ENCODE measurements at places on chromosomes 7 and 10.

DNA sequence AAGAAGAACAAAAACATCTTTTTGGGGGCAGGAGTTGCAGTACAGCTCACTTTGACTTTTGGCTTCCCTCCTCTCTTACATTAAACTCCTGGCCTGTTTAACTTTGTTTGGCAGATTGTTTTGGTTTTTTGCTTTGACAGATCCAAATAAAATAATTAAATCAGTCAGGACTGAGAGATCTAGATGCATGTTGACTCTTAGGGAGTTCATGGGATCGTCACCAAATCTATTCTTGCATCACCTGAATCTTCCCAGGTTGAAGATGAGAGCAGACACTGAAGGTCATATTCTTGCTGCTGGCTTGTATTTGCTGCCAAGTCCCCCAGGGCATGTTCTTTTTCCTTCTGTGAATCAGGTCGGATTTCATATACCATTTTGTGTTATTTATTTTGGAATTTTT is 759.4 kb downstream of the CNTNAP2 start:
- no peak for DNase-seq

DNA sequence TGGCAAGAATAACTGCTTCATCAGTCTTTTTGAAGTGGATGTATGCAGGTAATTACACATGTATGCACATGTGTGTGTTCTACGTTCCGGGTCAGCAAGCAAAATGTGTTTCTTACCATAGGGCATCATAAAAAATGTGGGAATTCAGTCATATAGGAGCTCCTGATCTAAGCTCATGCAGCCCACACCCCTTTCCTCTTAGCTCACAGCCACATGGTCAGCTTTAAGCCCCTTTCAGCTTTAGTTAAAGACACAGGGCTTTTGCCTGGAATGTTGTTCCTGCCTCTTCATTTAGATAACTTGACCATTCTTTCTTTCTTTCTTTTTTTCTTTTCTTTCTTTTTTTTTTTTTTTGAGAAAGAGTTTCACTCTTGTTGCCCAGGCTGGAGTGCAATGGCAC is 258.1 kb downstream of the RPS24 start:
- DNase-seq: no peak

- no peak for DNase-seq
These were observed 301.0 kb downstream of the LHFPL3 start for GRCh38 chr7:104629408-104629807.

GRCh38 chr7:1676550-1677078 is 6.5 kb downstream of the ELFN1 start:
- DNase-seq: no peak

- no peak for DNase-seq
These were observed 30.5 kb downstream of the FZD1 start for GRCh38 chr7:91294639-91295220.

- no peak for DNase-seq
These were observed 306.5 kb upstream of the NFE2L3 start for GRCh38 chr7:25845464-25845863.

DNA sequence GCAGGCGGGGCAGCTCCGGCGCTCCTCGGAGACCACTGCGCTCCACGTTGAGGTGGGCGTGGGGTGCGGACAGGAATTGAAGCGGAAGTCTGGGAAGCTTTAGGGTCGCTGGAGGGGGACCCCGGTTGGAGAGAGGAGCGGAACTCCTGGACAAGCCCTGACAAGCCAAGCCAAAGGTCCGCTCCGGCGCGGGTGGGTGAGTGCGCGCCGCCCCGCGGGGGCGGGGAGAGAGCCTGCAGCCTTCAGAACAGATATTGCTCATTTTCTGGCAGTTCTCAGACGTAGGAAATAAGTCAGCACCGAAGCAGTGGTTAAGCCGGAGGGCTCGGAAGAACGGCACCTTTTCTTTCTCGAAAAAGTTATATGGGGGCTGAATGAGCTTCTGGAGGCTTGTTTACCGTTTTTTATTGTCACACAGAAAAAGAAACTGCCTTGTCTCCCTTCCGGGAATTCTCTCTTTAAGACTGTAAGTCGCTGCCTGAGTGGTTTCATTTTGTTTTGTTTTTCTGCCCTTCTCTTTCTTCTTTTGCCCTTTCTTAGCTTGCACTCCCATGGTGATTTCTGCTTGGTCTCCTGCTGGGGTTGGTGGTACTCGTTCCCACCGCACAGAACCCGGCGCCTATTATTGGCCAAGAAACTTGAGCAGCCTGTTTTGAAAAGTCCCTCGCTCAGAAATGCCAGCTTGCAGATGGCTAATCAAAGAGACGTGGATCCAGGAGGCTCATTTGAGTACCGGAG is 732 bp downstream of the FAS start:
- DNase-seq: peak; percentile 68

DNA sequence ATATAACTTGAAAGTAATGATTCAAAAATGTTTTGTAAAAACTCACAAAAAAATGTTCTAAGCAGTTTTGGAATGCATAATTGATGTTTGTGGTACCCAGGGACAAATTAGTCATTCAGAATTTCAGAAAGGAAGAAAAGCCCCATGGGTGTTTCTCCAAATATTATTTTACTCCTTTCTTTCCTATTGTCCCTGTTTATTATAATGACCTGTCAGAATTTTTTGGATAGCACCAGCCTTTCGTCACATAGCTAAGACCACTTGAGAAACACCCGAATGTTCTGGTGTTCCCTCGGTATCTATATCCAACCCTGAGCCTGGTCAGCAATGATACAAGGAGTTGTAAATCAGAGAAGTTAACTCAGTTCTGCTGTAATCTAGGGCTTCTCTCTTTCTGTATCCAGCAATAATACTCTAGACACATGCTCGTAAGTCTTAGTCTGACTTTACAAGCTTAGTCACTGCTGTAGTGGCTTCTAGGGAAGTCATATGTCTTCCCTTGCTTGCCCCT is 64.8 kb upstream of the MEOX2 start:
- DNase-seq: no peak

- DNase-seq: no peak
These were observed 152.7 kb downstream of the CUX1 start for GRCh38 chr7:101969997-101970585.

DNA sequence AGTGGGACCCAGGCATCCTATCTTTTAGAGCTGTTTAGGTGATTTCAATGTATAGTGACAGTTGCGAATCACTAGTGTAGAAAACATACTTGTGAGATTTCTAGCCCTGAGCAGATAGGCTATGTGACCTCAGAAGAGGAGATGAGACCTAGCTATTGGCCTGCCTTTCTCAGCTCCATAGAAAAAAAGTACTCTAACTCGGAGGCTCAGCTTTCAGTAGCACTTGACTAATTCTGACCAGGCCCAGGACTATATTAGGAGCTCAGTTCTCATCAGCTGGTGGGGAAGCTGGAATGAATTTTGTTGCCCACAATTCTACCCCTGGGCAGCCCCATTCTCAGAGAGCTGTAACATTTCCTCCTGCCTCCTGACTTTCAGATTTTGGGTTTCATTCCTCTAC is 179.9 kb upstream of the NAMPT start:
- DNase-seq: no peak

DNA sequence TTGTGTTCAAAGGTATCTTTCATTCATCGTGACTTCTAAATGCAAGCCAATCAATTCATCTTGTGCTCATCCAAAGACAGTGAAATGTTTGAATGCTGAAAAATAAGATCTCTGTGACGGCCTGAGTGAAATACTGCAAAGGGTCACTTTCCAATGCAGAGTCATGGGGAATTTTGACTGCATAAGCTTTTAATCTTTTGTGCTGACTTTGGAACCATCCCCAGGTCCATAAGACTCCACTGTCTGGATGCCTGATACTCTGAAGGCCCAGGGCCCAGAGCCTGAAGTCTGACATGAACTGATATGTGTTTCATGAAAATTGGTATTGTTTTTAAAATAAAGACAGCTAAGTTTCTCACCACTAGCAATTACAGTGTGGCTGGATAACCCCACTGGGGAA is 39.0 kb downstream of the PPP1R3C start:
- DNase-seq: no peak

DNA sequence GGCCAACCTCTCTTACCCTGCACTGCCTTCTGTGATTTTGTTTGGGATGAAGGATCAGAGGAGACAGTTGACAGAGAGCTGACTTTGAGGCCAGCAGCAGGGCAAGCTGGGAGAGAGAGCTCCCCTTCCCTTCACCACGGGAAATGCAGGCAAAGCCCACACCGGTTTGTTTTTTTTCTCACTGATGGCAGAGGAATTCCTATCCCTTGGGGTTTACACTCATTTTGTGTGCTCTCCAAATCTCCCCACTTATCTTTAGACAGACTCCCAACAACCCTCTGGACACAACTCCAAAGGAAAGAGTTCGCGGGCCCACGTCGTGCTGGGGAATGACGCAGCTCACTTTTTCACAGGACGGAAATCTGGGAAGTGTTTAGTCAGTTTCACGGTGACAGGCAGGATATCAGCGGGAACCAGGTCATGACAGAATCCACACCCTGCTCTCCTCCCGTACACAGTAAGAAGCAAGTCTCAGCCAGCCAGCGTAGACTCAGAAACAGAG is 68.3 kb upstream of the FAM171A1 start:
- DNase-seq: no peak

GRCh38 chr7:70612811-70613210 is 519.1 kb upstream of the GALNT17 start:
- DNase-seq: no peak

GRCh38 chr7:26603631-26604030 is 260.8 kb downstream of the SKAP2 start:
- no peak for DNase-seq

GRCh38 chr7:106282390-106282789 is 2.4 kb downstream of the NAMPT start:
- no peak for DNase-seq

GRCh38 chr10:124902462-124902861 is 39.5 kb upstream of the ZRANB1 start:
- no peak for DNase-seq

DNA sequence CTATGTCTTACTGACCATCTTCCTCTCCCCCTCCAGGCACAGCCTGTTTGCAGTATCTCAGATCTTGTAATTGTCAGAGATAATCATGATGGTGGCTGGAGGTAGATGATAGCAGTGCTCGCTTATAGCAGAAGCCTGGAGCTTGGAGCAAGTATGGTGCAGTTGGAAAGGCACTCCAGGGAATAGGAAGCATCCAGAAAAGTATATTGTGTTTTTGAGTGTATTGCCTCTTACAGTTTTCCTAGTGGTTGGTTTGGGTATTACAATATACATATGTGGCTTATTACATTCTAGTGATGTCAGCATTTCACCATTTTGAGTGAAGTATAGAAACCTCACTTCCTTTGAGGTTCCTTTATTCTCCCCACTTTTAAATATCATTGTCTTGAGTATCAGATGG is 101.5 kb downstream of the STK31 start:
- no peak for DNase-seq

GRCh38 chr7:84529480-84530205 is 335.1 kb upstream of the SEMA3A start:
- DNase-seq: no peak

DNA sequence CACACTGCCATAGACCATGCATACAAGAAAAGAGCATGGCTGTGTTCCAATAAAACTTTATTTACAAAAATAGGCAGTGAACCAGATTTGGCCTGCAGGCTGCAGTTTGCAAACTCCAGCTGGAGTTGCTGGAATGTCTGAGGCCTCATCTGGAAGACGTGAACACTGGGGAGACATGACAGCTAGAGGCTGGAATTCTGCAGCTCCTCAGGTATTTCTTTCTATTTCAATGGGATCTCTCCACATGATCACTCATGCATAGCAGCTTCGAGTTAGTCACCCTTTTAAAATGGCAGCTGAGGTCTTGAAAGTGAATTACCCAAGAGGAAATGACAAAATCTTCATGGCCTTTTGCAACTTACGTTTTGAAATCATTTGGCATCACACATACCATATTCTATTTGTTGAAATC is 52.6 kb upstream of the BET1 start:
- DNase-seq: no peak

DNA sequence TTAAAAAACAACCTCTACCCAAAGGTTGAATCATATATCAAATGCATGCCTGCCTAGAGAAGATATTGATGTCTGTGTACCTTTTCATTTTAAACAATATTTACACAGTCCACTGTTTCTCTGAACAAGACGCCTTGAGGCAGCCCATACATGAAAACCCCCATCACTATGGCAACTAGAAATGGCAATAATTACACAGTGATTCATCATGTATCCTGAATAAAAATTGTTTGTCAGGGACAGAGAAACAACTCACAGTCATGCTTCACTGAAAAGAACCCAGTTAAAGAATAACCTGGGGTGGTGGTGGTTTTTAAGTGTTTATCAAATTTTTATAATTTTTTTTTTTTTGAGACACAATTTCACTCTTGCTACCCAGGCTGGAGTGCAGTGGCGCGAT is 19.7 kb downstream of the DNAJC12 start:
- DNase-seq: no peak

- no peak for DNase-seq
These were observed 364.3 kb downstream of the PLXNA4 start for GRCh38 chr7:132211971-132212370.

GRCh38 chr7:91149341-91150246 is 114.6 kb upstream of the FZD1 start:
- no peak for DNase-seq

- no peak for DNase-seq
These were observed 369 bp upstream of the SCIN start for GRCh38 chr7:12570168-12570533.

DNA sequence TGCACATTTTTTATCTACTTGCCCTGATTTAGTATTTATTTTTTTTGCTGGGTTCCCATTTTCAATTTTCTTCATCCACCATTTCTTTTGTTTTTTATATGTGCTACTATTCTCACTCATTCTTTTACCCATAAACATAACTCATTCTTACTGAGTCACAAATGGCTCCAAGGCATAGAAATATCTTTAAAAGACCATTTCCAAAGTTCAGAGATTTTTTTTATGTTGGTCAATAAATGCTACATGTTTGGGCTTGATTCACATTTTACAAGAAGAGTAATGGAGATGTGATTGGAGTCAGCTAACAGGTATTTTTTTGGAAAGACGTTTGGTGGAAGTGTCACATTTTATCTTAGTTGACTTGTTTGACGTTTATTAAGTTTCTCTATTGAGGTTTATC is 1303.2 kb upstream of the LRRTM3 start:
- DNase-seq: no peak

DNA sequence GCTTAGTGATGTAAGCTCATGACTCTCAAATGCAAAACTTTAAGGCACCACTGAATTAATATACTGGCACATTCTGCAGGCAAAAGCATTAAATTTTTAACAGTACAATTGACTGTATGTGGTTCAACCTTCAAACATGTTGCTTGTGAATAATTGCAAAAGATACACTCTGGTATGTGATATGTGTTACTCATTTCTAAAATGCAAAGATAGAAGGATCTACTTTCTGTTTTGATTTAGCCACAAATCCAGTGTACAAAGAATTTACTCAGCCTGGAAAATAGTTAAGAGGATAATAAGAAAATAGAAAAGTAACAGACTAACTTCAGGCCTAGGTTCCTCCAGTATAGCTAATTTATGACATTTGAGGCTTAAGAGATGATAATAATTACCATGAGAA is 66.6 kb upstream of the NOBOX start:
- DNase-seq: no peak

- no peak for DNase-seq
These were observed 1307.6 kb downstream of the XPNPEP1 start for GRCh38 chr10:108615576-108616320.

DNA sequence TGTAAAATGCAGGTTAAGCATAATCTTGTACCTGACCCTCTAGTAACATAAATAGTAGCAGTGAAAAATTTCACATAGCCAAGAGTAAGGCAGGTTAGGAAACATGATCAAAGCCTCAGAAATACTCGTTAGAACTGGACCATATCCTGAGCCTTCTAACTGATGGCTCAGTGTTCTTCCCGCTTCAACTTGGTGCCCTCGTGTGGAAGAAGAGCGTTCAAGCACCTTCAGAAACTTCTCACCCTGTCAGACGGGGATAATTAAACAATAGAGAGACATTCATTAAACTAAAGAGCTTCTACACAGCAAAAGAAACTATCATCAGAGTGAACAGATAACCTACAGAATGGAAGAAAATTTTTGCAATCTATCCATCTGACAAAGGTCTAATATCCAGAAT is 124.5 kb downstream of the MYOF start:
- DNase-seq: peak; percentile 11
